Kidney tubule cell (primary cell): ENCODE measurements at places on chromosomes 11 and 22.

DNA sequence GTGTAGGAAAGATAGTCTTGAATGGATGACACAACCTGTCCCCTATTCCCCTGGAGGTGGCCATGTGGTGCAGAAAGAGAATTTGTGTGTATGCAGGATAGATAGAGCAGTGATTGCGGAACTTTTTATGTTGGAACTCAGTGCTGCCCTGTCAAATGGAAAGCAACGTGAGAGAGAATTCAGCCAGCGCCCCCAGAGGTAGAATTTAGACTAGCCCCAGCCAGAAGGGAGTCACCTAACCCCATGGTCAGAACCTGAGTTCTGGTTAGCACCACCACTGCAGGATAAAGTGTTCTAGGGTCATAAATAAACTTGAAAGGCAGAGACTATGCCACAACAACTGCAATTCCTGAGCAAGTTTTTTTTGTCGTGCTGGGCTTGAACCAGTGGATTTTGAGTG, 152.9 kb upstream of the GRIA4 start:
- no peak for DNase-seq

DNA sequence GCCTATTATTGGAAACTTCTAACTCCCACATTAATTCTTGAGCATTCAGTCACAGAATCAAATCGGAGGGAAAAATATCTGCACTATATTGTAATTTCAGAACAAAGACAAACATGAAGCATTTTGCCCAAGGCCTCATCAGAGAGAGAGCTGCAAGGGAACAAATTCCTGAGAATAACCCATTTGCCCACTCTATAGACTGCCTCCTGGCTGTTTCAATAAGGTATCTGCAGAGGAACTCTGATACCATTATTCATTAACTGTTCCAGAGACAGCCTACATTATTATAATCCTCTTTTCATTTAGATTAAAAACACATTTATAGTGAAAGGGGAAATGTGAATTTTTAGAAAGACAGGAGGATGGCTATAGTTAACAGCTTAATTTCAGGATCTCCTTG, 663.9 kb downstream of the DLG2 start:
- no peak for DNase-seq

DNA sequence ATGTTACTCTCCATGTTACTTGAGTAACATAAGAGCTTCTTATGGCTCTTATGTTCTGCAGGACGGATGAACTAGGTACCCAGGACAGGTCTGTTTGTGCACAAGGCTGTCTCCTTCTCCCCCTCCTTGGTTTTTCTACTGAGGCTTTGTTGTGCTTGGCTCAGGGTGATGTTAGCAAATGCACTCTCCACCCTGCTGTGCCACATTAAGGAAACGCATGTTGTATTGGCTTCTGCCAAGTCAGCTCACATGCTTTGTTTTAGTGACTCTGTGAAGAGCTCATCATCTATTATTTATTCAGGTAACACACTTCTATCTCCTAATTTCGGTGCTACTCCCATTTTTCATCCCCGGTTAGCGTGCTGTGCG, 108.3 kb downstream of the PTPRJ start:
- DNase-seq = no peak

DNA sequence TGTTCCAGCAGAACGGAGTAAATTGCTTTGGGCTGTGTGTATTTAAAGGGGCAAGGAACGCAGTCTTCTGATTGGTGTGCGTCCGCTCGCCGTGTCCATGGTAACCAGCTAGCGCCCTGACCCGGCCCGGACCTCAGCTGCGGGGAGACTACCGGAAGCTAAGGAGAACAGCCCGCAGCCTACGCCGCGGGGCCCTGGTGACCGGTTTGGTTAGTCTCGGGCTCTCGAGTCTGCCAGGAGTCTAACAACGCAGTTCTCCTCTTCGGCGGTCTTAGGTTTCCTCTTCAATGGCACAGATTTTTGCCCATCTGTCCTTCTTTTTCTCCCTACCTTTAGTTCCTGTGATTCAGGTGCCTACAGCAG, 3.5 kb upstream of the OR56A3 start:
- no peak for DNase-seq

DNA sequence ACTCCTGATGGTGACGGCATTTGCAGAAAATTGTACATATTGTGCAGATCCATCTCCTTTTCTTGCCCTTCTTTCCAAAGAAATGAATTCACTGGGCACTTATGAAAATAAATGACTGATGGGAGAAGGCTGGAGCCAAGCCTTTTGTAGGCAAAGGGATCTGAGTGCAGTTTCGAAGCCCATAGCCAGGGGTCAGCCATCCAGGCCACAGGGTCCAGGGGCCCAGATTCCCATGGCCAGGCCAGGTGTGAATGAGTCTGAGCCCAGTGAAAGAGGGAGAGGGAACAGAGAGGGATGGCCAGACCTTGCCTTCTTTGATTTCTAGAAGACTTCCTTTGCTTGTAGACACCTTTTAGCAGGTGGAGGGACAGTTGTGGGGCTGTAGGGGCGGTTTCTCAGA, 209.1 kb downstream of the KIRREL3 start:
- DNase-seq = no peak

- no peak for DNase-seq
Observed at GRCh38 chr22:47564651-47565434, 802.4 kb downstream of the TBC1D22A start.

DNA sequence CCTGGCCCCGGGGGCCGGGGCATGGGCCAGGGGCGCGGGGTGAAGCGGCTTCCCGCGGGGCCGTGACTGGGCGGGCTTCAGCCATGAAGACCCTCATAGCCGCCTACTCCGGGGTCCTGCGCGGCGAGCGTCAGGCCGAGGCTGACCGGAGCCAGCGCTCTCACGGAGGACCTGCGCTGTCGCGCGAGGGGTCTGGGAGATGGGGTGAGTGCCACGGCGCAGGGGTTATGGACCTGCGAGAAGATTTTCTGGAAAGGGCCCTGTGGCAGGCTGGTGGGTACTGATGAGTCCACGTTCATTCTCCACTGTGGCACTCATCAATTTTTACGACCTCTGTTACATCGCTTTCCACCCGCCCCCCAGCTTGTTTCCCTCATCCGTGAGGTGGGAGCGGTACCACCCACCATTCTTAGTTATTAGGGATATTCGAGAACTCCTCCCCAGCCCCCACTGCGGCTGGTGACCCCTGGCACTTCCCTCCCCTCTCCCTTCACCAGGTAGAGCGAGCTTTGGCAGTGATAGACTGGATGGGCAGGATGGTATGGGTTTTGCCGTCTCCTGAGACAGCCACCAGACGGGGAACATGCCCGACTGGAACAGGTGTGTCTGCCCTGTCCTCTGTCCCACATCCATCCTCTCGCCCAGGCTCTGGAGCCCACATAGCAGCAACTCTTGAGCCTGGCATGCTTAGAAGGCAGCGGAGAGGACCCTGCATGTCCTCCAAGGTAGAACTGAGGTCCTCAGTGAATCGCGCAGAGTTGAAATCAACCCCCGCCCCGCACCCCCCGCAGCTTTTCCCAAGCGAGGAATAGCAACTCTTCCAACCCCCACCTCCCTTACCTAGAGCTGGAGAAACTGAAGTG, 562 bp downstream of the DGAT2 start:
- no peak for DNase-seq

- no peak for DNase-seq
Observed at GRCh38 chr11:114556135-114556534, 3.5 kb downstream of the NXPE1 start.

DNA sequence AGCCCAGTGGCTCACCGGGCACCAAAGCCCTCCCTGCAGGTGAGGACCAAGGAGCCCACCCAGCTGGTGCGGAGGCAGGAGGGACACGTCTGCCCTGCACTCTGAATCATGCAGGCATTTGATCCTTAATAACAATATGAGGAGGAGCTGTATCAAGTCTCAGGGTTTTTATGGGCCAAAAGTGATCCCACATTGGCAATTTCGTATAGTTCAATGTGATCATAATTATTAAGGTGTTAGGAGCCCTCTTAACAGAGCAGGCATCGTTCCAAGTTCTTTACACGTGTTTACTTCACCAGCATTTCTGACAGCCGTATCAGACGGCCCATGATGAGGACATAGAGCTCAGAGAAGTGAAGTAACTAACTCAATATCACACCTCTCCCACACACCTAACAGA, 91.9 kb upstream of the PRR5 start:
- DNase-seq = no peak

DNA sequence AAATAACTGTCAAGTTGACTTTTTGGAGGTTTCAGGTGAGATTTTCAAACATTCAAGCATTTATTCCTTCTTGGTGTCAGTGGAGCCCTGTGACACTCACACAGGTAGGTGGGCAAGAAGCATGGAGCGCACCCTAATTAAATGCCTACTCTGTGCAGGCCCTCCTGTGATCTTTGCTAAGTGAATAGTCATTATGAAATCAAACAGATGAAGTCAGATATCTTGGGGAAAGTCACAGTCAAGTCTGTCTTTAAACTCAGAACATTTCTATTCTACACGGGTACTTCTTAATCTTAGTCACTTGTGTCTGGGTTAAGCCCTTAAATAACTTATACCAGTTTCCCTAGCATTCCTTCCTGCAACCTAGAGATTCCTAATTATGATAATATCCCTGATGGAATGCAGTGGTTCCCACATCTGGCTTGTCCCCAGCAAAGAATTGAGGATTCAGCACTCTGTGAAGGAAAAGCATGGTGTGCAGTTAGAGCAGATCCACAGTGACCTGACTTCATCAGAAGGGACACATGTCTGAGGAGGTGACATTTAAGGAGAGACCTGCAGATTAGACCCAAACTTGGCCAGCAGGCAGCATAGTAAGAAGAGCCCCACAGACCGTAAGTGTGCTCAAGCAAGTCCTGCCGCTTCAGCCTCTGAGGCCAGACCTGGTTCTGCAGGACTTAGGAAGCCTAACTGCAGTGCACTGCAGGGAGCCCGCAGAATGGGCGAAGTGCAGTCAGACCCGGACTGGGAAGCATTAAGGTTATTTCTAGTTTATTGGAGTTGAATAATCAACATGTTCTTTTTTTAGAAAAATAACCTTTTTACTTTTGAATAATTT, 85.3 kb upstream of the GAL start:
- DNase-seq = no peak

DNA sequence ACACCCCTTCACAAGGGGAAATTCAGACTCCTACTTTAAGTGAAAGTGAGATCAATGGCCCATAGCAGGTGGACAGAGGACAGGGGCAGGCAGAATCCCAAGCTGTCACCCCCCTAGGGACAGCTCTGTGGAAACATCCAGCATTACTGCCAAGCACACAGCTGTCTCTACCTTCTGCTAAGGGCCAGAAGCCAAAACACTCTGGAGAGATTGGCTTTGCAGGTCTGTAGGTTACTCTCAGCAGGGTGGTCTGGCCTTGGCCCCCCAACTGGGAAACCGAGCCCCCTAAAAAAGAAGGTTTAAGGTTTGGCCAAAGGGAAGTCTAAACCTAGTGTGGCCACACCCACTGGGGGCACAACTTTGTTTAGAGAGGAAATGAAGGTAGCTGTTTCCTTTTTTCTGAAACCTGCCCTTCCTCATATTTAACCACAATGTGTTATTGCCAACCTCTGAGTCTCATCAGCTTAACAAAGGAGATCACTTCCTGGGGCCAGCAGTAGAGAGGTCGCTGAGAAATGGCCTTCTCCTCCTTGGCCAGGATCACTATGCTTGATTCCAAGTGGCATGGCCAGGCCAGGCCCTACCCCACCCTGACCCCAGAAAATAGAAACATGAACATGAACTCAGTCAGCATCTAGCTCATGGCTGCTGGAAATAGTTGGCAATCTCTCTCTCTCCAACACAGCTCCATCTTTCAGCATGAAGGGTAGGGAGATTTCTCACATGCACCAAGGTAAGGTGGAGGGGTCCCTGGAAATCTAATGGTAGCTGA, 25.9 kb upstream of the SCARF2 start:
- no peak for DNase-seq

DNA sequence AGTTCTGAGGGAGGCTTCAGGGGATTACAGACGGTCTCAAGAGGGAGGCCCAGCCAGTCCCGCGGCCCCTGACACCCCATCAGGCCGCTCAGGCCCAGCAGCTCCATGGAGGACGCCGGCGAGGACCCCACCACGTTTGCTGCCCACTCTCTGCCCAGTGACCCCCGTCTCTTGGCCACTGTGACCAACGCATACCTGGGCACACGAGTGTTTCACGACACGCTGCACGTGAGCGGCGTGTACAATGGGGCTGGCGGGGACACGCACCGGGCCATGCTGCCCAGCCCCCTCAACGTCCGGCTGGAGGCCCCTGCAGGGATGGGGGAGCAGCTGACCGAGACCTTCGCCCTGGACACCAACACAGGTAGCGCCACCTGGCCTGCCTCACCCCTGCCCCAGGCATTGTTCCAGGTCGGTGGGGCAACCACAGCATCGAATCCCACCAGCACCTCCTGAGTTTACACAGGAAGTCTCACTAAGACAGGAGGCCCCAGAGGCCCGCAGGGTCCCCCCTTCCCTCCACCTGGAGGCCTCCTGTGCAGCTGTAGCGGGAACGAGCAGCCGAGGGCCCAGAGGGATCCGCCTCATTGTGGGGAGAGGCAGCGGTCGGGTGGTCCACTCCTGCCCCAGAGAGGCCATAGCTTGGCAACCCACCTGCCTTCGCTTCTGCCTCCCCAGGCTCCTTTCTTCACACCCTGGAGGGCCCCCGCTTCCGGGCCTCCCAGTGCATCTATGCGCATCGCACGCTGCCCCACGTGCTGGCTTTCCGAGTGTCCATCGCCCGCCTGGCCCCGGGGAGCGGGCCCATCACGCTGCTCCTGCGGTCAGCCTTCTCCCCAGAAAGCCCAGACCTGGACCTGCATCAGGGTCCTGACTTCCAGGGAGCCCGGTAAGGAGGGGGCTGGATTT, 1.0 kb downstream of the PGGHG start:
- DNase-seq = no peak

- DNase-seq = no peak
Observed at GRCh38 chr11:46208803-46209202, 68.7 kb upstream of the CREB3L1 start.

DNA sequence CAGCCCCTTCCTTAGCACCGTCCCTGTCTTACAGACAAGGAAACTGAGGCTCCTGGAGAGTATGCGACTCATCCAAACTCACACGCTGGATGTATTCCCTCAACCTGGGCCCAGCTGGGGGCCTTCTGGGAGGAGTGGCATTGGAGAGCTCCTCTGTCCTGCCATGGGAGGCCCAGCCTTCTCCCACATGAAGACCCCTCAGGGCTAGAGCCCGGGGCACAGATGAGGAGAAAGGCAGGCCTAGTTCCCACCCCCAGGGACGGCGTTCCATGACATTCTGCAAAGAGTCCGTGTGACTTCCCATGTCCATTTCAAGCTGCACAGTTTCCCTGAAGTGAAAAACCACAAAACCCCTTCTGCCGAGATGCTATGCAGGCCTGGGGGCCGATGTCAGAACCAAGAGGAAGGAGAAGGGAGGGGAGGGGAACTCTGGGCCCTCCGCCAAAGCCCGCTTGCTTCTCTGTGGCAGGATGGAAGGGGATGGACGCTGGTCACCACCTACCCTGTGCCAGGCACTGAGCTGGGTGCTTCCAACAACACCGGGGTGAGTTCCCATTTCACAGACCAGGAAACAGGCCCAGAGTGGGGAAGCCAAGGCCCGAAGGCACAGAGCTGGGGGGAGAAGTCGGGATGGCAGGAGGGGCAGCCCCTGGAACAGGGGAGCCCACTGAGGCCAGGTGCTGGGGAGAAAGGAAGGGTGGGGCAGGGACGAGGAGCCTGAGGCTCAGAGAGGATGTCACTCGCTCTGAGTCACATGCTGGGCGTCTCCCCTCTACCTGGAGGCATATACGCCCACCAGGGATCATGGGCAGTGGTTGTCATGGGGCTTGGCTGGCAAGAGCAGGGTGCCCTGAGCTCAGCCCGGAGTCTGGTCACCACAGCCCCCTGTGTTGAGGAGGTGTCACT, 15.7 kb downstream of the RAC2 start:
- peak; percentile 43 for DNase-seq

GRCh38 chr11:36273110-36273509, 16.1 kb downstream of the COMMD9 start:
- no peak for DNase-seq

- no peak for DNase-seq
Observed at GRCh38 chr11:86896441-86896841, 58.8 kb downstream of the FZD4 start.

GRCh38 chr11:12223771-12224536, 113.6 kb downstream of the MICAL2 start:
- DNase-seq = no peak
